ENCODE measurements at places on chromosomes 13 and 19. TPM values are rescaled to one million over a fixed set of nuclear protein-coding genes. Genes with fewer than 3 reads are reported as not detected.

DLEU7 gene
- 1.1 TPM for total RNA-seq

RB1 gene
- 54.8 TPM for total RNA-seq

KLF2 gene
- 3.4 TPM for total RNA-seq

ACP5 gene
- 24.0 TPM for total RNA-seq

ZNF556 gene
- 0.07 TPM for total RNA-seq

RBM42 gene
- 92.9 TPM for total RNA-seq

NLRP4 gene
- not detected for total RNA-seq

MEF2B gene
- not detected for total RNA-seq

ZNF135 gene
- total RNA-seq = 4.0 TPM

DACT3 gene
- 9.8 TPM for total RNA-seq

PMIS2 gene
- not detected for total RNA-seq

IL4I1 gene
- total RNA-seq = 1.6 TPM

HCST gene
- 10.5 TPM for total RNA-seq

UPK1A gene
- total RNA-seq = not detected

VSTM2B gene
- total RNA-seq = not detected

PRODH2 gene
- total RNA-seq = 0.46 TPM

ZNF787 gene
- 28.9 TPM for total RNA-seq

CYP2F1 gene
- not detected for total RNA-seq

ZNF616 gene
- 20.9 TPM for total RNA-seq

YIF1B gene
- total RNA-seq = 48.6 TPM

SLC25A41 gene
- not detected for total RNA-seq

PRDX2 gene
- total RNA-seq = 780 TPM

TFDP1 gene
- total RNA-seq = 38.9 TPM

PDE4C gene
- total RNA-seq = 0.61 TPM

INSL3 gene
- total RNA-seq = not detected

CYP4F2 gene
- total RNA-seq = not detected

GNG8 gene
- total RNA-seq = not detected

ZNF99 gene
- 0.17 TPM for total RNA-seq

GGN gene
- 0.57 TPM for total RNA-seq

CDK8 gene
- 12.5 TPM for total RNA-seq

ZNF506 gene
- 24.0 TPM for total RNA-seq

CC2D1A gene
- total RNA-seq = 9.0 TPM

RAB4B gene
- 49.0 TPM for total RNA-seq

PEAK3 gene
- 1.2 TPM for total RNA-seq

TNFSF9 gene
- total RNA-seq = 1.6 TPM

APOC1 gene
- total RNA-seq = 2,520 TPM

KLK2 gene
- total RNA-seq = not detected

PABPC3 gene
- not detected for total RNA-seq

SUGP1 gene
- total RNA-seq = 25.5 TPM

TMEM221 gene
- total RNA-seq = 6.8 TPM

TINCR gene
- 1.6 TPM for total RNA-seq

SBK2 gene
- total RNA-seq = not detected

ZNF554 gene
- 5.3 TPM for total RNA-seq

LSM4 gene
- 282 TPM for total RNA-seq

METTL21C gene
- total RNA-seq = not detected

IPO5 gene
- 87.2 TPM for total RNA-seq

SH2D3A gene
- 0.41 TPM for total RNA-seq

IL11 gene
- 0.17 TPM for total RNA-seq

CYP4F8 gene
- total RNA-seq = not detected

ZNF547 gene
- total RNA-seq = 4.5 TPM

ZNF284 gene
- 1.8 TPM for total RNA-seq
